Cerebellum (tissue), 4 donors: ENCODE measurements at places on chromosomes 12 and 14. TPM values are rescaled to one million over a fixed set of nuclear protein-coding genes. Genes with fewer than 3 reads are reported as not detected.

DNA sequence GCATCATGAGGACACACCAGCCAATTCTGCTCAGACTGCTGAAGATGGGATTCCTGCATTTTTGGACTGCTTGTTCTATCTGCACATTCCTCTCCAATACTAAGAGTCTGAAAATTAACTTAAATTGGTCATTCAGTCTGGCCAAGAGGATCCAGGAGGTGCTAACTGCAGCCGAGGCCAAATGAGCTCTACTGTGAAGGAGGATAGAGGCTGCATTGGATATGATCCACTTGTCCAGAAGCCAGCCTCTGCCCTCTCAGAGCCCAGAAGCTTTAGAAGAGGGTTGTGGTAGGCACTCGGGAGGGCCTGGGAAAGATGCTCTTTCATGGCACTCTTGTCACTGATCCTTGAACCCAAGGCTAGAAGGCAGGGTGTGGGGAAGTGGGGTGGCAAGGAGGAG, 37.1 kb upstream of the PLEK2 start:
- DNase-seq = peak; percentile 54

RALGAPA1 gene
- 153 TPM for total RNA-seq

DNA sequence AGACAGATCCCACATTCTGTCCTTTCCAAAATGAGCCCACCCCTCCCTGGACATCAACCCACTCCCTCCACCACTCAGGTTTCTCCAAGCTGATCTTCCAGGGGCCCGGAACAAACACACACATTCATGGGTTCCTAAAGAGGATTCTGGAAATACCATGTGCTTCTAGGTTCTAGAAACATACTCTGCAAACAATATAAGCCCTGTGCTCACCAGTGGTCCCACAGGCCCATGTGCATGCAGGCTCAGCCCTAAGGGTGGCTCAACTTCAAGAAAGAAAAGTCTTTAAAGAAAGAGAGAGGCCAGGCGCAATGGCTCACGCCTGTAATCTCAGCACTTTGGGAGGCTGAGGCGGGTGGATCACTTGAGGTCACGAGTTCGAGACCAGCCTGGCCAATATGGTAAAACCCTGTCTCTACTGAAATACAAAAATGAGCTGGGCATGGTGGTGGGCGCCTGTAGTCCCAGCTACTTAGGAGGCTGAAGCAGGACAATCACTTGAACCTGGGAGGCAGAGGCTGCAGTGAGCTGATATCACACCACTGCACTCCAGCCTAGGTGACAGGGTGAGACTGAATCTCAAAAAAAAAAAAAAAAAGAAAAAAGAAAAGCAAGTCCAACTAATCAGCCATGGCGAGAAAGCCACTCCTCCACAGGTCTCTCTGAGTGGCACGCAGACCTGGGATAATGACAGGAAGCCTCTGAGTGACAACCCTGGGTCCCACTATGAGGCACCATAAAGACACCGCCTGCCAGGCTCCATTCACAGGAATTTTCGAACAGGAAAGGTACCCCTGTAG, 59.5 kb upstream of the PNMA1 start:
- DNase-seq = no peak

DNA sequence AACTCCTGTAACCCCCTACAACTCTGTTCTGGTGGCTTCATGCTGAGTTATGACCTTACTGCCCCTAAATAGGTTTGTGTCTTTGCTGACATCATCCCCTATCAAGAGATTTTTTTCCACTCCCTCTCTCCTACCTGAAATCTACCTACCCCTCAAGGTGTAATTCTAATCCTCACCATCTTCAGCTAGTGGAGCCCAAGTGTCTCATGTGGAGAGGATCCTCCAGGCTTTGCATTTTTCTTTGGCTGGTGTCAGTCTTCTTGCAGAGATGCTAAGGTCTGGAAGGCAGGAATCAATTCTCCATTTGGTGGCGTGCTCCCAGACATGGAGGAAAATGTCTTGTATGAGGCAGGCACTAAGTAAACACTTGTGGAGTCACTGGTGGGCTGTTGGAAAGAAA, 74.8 kb upstream of the PRMT8 start:
- DNase-seq = no peak

- no peak for DNase-seq
Observed at GRCh38 chr12:117521346-117521745, 159.9 kb upstream of the NOS1 start.

B4GALNT3 gene
- 2.4 TPM for total RNA-seq

DNA sequence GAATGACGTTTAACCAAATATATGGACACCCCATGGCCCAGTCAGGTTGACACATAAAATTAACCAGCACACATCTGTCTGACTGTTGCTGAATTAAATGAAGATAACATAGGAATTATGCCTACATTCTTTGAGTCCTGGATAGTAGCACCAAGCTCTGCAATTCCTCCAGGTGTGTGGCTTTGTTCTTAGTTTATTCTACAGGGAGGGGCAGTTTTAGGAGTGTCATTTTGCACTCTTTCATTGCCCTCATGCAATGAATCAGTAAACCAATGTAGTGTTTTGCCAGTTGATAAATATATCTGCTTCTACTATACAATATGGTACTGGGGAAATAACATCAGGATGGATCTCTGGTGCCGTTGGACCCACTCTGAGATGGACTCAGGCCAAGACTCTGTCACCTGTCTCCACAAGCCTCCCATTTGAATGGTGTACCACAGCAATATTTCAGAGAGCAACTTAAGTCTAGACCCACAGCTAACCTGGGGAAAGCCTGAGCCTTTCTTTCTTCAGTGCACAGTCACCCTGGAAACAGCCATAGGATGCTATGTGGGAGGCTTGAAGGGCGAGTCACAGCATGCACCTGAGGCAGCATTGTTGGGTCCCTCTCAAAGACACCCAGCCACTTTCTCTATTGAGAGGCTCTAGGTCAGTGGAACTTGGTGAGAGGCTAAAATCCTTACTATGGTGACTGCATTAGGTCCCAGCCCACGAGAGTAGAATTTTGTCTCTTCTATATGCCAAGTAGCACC, 73.2 kb downstream of the ANO4 start:
- DNase-seq = no peak

- DNase-seq = no peak
Observed at GRCh38 chr14:96400495-96400894, 8.6 kb downstream of the AK7 start.
